AG09309 (cell line): ENCODE measurements at places on chromosomes 12 and 14.

GRCh38 chr12:58592475-58593207 is 327.7 kb downstream of the LRIG3 start:
- no peak for DNase-seq

- peak; percentile 91 for DNase-seq
Observed at GRCh38 chr14:68146818-68147217, 327.2 kb downstream of the RAD51B start.

- DNase-seq = peak; percentile 13
Observed at GRCh38 chr14:80215081-80215480, 3.8 kb upstream of the DIO2 start.

DNA sequence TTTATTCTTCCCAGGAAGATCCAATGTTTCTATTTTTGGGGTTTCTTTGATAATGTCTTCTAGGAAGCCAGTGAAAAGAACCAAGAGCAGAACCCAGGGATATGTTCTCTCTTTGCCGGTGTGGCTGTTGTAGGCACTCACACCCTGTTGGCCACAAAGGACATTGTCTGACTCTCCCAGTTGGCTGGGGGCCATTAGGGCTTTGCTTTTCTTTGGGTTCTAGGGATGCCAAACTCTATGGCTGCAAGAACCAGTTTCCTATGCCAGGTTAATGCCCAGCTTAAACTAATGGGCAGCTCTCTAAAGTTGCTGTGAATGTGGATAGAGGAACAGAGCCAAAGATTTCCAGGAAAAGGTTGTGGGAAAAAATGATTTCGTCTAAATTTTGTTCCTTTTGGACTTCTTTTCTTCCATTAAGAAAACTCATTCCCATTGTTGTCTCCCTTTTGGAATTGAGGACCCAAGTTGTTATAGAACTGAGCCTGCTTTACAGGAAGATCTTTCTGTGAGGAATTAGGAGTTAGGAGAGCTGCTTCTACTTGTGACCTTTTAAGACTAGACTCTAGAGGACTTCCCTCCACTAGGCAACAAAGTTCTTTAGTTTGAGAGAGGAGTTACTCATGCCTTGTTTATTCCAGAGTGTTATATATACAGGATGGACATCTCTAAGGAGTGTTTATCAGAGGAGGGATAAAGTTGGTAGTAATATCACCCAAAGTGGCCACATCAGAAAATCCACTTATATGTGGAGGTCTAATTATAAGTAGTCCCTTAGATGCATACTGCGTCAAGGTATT is 13.1 kb downstream of the COPZ1 start:
- no peak for DNase-seq

DNA sequence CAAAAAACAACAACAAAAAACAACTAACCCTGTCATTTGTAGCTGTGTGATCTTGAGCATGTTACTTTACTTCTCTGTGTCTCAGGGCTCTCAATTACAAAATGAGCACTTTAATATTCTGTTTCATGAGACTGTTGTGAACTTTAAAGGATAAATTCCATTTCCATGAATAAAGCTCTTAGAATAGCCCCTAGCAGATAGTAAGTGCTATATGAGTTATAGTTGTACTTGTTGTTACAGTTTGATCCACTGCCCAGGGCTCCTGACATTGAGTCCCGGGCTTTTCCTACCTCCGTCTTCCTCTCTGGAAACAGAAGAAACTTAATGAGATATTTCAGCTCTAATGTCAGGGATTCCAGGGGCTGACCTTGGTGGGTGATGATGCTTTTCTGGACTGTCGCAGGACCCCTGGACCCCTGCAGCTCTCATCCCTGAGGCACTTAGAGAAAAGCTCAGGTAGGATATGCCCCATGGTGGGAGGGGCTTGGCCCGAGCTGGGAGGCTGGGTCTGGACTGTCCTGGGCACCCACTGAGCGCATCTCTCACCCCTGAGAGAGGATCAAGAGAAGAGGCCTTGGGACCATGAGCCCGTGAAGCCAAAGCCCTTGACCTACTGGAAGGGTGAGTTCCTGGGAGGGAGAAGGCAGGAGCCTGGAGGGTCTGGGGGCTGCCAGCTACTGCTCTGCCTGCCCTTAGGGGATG is 5.1 kb downstream of the P3H3 start:
- no peak for DNase-seq
